ENCODE measurements at places on chromosomes 3 and 15.

DNA sequence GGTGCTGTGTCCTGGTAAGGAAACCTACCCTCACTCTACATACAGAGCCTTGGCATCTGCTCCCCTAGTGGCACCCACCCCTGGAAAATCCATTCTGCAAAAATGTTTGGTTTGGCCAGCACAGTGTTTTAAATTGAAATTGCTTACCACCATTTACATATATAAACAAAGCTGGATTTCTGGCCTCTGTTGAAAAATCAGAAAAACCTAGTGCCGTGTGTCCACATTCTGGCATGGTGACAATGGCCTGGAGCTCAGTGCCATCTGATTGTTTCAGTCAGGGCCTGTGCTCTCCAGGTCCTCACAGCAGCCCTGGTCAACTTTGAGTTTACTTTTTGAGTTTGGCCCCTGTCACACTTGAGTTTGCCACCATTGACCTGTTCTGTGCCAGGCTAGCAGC is 2.9 kb upstream of the IL17RC start:
- DNase-seq = no peak

DNA sequence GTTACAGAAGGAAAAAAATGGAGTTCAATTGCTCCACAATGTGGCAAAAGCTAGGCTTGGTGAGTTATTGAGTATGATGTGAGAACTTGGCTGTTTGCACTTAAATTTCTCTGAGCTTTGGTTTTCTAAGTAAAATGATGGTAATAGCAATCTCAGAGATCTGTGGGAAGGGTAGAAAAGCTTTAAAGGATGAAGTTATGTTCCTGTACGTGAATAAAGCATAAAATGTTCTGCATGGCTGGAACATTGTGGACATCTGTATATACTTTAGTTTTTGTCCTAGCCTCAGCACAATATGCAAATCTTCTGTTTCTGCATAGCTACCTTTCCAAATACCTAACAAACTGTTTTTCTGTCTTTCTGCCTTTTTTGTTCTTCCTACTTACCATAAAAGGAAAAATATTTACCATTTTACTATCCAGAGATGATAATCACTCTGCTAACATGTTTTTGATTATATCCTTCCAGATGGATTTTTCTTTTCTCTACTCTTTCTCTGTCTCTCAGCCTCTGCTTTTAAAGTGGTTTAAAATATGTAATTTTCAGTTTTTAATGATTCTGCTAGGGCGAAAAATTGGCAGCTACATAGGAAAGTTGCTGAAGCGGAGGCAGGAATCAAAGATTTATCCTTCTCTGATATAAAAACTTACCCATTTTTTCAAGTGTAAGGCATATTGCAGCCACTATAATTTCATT is 188.1 kb downstream of the FNDC3B start:
- DNase-seq = no peak

DNA sequence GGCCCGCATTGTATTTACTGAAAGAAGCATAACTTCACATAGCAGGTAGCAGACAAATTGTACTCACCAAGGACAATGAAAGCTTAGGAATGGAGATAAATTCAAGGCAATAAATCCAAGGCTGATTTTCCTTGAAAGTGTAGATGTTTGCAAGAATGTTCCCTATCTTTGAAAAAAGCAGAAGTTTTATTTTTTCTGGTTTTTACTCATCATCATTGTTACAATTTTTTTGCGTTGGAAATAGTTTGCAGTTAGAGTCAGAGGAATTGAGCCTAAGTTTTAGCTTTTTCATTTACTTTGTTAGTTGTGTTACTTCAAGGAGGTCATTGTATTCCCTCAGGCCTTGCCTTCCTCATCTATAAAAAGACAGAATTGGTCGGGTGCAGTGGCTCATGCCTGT is 213.9 kb upstream of the TBL1XR1 start:
- DNase-seq = no peak

DNA sequence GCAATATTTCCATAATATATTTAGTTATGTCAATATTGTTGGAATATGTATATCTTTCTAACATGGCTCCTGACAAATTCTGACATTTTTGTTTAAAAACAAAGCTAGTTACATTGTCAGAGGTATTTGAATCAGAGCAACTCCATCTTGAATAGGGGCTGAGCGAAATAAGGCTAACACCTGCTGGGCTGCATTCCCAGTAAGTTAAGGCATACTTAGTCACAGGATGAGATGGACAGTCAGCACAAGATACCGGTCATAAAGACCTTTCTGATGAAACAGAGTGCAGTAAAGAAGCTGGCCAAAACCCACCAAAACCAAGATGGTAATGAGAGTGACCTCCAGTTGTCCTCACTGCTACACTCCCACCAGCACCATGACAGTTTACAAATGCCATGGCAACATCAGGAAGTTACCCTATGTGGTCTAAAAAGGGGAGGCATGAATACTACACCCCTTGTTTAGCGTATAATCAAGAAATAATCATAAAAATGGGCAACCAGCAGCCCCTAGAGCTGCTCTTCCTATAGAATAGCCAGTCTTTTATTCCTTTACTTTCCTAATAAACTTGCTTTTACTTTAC is 30.4 kb downstream of the RPL22L1 start:
- DNase-seq = no peak

Data from retinal pigment epithelial cell (primary cell).